ENCODE measurements at places on chromosomes 6 and 20. TPM values are rescaled to one million over a fixed set of nuclear protein-coding genes. Genes with fewer than 3 reads are reported as not detected.
A peak's percentile ranks its signal among the peaks of the same experiment; 100 is the strongest.

- no peak for DNase-seq
Measured at GRCh38 chr20:63540417-63541186, 3.4 kb upstream of the PTK6 start.

DNA sequence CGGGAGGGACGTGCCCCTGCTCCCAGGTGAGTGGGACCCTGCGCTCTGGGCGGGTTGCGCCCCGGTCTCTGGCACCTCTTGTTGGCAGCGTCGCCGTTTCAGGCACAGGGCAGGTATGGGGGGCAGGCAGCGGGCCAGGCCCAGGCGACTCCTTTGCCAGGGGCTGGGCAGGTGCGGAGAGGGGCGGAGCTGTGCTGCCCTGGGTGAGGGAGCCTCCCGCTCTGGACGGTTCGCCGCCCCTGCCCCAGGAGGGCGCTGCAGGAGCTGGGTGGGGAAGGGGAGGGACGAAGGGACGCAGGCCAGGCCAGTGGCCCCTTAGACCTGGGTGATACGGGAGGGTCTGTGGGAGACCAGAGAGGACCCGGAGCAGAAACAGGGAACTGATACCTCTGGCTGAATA lies 663.9 kb upstream of the DEFB115 start:
- no peak for DNase-seq

DNA sequence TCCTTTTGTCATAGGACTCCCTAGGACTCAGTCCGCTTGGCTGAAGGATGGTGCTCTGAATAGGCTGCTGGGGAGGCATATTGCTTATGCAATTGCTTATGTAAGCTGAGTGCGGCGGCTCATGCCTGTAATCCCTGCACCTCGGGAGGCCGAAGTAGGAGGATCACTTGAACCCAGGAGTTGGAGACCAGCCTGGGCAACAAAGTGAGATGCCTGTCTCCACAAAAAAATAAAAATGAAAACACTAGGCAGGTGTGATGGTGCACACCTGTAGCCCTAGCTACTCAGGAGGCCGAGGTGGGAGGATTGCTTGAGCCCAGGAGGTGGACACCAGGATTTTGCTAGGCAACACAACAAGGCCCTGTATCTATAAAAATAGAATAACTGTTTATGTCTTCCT lies 81.3 kb downstream of the EYA2 start:
- no peak for DNase-seq

- peak; percentile 72 for DNase-seq
Measured at GRCh38 chr6:107704347-107705013, 119.6 kb downstream of the SCML4 start.

DNA sequence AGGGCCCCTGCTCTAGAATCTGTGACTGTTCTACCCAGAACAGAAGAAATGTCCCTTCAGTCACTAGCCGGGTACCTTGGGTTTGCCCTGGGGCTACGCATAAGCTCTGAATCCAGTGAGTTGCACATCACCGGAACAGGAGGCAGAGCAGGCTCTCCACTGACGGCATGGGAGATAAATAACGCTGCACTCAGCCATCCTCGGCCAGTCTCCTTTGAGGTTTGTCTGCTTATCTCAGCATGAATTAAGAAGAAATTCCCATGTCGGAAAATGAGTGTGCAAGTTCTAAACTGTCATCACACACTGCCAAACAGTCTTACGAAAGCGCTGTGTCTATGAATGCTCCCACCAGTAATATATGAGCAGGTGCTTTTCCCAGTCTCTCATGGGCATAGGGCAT lies 90.8 kb downstream of the FAM50B start:
- DNase-seq: peak; percentile 63

DNA sequence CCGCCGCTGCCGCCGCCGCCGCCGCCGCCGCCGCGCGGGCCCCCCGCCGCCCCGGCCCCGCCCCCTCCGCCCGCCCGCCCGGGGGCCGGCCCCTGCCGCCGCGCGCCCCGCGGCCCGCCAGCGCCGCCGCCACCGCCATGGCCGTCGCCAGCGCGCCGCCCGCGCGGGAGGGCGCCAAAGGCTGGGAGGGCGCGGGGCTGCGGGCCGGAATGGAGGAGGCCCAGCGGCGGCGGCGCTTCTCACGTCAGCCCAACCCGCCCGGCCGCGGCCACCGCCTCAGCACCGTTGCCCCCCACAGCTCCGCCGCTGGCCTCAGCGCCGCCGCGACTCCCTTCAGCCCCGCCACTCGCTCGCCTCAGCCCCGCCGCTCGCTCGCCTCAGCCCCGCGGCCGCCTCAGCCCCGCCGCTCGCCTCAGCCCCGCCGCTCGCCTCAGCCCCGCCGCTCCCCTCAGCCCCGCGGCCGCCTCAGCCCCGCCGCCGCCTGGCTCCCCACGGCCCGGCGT lies 258 bp downstream of the PHF10 start:
- DNase-seq: peak; percentile 76

GRCh38 chr6:95501032-95501904 lies 76.1 kb upstream of the MANEA start:
- DNase-seq: no peak

DNA sequence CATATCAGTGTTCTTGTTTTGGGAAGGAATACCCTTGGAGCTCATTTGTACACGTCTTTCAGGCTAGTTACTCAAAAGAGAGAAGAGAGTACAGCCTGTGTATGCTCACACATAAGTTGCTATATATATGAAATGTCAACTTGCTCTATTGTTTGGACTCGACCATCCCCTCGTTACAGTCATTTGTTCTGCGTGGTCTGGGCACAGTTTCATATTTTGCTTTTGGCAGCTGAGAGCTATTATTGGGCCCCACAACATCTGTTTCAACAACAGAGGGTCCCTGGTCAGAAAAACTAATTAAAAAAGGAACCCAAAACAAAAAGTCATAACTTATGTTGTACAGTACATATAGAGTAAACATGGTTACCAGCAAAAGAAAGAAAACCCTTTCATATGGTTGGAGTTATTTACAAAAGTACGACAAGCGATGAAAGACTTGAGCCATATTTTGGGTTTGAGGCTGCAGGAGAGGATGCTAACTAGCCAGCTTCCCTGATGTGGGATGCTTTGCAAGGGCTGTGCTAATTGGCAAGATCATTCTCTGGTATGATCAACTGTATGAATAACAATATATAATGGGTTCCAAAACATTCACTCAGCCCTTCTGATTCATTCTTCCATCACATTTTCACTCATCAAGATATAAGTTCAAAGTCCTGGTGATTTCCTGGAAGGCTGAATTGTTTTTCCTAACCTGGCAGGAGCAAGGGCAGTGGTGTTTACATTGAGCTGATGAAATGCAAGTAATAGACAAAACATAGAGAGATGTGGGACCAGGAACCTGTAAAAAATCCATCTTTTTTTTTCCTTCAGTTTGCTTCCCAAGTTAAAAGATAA lies 137.9 kb downstream of the RPS12 start:
- DNase-seq: no peak

DNA sequence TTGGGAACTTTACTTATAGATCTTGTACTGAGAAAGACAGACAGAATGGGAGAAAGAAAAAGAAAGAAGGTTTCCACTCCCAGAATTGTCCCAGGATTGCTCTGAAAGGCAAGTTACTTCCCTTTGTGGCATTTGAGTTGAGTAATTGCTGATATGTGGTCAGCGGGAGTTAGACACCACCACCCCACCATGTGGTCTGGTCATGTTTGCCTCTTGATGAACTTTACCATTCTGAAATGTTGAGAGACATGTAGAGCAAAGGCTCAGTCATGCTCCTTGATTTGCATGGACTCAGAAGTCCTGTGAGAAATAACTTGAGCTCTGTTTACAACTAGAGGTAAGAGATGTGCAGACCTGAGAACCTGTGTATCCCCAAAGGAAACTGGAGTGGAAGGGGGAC lies 17.1 kb downstream of the TCF21 start:
- no peak for DNase-seq

DNA sequence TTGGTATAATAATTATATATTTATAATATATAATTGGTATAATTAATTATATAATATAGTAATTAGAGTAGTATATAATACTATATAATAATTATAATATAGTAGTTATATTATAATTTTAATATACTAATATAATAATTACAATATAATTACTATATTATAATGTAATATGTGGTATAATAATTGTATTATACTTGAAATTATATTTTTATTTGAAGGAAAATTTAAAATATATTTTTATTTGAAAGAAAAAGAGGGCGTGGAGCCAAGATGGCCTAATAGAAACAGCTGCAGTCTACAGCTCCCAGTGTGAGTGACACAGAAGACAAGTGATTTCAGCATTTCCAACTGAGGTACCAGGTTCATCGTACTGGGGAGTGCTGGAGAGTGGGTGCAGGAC lies 365.9 kb downstream of the MMUT start:
- no peak for DNase-seq

- no peak for DNase-seq
Measured at GRCh38 chr6:116419069-116419786, 41.9 kb upstream of the CALHM6 start.

GRCh38 chr6:35025232-35026188 lies 115.6 kb downstream of the TCP11 start:
- DNase-seq: no peak

DNA sequence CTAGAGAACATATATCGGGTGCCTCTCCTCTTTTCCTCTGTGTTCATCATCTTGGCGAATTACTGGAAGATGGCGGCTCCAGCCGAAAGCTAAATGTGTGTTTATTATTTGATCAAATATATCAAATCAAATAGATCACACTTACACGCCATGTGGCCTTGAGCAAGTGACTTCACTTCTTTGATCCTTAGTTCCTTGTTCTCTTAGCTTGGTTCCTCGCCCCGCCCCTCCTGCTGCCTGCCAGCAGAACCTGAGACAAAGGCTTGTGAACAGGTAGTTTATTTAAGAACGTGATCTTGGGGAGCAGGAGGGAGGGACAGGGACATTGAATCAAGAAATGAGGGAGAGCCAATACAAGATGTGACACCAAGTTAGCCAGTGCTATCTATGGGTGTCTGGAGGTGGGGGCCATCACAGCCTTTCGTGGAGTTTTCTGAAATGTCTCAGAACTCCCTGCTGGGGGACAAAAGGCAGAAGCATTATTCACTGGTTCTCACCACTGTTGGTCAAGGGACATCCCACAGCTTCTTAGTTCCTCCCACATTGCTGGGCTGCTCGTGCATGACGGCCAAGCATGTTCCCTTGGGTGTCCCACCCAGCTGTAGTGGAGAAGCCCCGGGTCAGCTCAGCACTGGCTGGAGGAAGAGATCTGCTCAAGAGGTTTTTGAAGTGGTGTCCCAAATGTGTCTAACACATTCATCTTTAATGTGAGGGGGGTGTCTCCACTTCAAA lies 44.9 kb upstream of the RNF24 start:
- no peak for DNase-seq

GRCh38 chr6:150123645-150124044 lies 19.2 kb upstream of the PPP1R14C start:
- DNase-seq: no peak

GRCh38 chr6:71656121-71656520 lies 230.2 kb upstream of the RIMS1 start:
- DNase-seq: no peak

DNA sequence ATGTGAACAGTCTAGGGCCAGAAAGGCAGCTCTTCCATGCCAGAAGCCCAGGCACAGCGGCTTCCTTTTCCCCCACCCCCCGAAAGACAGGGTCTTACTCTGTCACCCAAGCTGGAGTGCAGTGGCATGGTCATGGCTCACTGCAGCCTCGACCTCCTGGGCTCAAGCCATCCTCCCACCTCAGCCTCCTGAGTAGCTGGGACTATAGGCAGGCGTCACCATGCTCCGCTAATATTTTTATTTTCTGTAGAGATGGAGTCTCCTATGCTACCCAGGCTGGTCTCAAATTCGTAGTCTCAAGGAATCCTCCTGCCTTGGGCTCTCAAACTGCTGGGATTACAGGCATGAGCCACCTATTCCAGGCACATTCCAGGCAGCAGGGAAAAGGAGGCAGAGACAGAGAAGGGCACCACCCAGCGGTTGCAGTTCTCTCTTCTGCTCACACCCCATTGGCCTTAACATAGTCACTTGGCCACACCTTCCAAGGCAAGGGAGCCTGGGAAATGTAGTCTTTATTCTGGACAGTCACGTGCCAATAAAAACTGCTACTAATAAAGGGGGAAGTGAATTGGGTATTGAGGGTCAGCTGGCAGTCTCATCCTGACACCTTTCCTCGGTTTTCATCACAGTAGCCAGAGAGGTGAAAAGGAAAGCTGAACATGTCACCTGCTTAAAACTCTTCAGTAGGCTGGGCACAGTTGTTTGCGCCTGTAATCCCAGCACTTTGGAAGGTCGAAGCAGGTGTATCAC lies 205.9 kb downstream of the ZMYND8 start:
- peak; percentile 79 for DNase-seq

- no peak for DNase-seq
Measured at GRCh38 chr6:14453712-14454472, 336.3 kb downstream of the CD83 start.

GRCh38 chr6:21220271-21220987 lies 373.1 kb upstream of the SOX4 start:
- DNase-seq: no peak

DNA sequence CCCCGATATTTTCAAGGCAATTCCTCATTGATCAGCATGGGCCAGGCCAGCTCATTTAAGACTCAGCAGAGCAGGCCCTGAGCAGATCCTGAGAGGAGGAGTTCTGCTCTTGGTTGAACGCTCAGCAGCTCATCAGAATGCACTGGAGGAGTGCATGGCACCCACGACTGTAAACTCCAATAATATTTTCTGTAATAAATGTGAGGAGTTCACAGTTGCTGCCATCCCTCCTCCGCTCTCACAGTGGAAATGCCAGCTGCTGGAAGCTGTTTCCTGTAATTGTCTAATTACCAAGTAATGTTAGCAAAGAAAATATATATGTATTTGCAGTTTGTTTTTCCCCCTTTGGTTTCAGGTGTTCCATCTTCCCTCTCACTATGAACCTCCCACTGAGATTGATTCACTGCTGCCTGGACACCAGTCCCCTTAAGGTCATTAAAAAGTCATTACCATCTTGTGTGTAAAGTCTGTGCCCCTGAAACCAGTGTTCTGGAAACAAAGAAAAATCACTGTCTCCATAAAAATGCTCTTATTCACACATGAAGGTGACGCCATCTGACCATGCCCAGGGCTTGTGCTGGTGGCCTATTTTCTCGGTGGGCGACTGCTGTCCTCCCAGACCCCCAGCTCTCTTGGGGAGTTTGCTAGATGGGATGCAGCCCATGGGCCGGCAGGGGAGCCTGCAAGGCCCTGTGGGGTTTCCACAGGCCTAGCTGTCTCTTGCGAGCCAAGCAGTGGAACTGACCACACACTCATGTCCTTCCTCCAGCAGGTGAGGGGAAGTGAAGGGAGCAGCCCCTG lies 374.2 kb downstream of the ZFAND3 start:
- no peak for DNase-seq

GRCh38 chr6:73586416-73586974 lies 65.7 kb upstream of the EEF1A1 start:
- no peak for DNase-seq

The MCCD1 gene
- total RNA-seq: 0.47 TPM

The CCN2 gene
- 147 TPM for total RNA-seq

The BACH2 gene
- 7.1 TPM for total RNA-seq

The CST5 gene
- 1.3 TPM for total RNA-seq

The TTK gene
- 10.7 TPM for total RNA-seq

The TGM6 gene
- not detected for total RNA-seq

The EBF4 gene
- total RNA-seq: 11.6 TPM

All from hepatocyte (in vitro differentiated cells).